ENCODE measurements at places on chromosomes 3 and 15.

- DNase-seq: no peak
These were observed 131.2 kb upstream of the TGFBR2 start for GRCh38 chr3:30475038-30475808.

DNA sequence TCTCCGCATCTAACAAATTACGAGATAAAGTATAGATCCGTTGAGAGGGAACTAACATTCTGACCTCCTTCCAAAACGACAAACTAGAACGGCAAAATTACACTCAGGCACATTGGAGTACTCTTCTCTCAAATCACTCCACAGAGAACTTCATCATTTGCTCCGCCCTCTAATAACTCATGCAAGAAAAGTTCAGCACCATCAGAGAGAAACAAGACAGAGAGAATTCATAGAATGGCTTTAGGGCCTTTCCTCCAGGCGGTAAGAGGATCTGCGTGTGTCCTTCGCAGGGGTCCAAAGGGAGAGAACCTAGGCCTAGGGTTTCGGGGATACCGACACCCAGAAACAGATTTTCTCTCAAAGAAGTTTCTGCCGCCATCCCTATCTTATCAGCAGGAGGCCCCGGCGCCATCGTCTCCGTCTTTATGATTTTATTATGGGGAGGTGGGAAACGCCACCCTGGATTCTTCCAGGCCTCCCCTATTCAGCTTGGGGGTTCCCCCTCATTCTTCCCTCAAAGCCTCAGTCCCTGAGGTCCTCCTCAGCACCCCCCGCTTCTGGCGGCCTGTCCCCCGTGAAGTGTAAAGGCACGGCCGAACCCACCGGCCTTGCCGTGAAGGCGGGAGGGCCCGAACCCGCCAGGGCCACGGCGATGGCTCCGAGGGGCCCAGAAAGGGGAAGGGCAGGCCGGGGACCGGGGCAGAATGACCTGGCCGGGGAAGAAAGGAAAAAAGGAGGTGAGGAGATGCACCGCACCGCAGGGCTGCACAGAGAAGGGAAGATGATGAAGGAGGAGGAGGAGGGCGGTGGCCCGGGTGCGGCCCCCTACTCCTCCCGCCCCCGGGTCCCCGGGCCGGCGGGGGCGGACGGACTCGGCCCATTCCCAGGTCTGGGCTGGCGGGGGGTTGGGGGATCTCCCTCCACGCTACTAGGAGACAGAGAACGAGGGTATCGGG lies 768 bp downstream of the UBXN7 start:
- DNase-seq: peak; percentile 66

DNA sequence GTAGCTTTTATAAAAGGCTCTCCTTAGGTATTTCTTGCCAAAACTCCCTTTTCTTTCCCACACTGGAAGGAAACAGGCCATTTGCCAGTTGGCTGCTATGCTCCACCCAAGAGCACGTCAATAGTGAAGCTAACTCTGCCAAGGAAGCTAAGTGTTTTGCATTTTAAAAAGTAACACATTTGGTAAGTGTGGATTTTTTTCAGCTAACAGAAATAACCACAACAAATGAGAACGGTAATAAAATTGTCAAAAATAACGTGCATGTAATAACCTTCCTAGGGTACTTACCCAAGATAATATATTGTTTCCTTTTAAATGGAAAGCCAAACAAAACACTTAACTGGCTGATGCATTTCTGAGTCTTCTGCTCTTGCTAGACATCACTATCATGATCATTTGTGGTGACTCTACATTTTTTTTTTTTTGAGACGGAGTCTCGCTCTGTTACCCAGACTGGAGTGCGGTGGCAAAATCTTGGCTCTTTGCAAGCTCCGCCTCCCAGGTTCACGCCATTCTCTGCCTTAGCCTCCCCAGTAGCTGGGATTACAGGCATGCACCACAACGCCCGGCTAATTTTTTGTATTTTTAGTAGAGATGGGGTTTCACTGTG lies 4.6 kb downstream of the DPP8 start:
- DNase-seq: no peak

DNA sequence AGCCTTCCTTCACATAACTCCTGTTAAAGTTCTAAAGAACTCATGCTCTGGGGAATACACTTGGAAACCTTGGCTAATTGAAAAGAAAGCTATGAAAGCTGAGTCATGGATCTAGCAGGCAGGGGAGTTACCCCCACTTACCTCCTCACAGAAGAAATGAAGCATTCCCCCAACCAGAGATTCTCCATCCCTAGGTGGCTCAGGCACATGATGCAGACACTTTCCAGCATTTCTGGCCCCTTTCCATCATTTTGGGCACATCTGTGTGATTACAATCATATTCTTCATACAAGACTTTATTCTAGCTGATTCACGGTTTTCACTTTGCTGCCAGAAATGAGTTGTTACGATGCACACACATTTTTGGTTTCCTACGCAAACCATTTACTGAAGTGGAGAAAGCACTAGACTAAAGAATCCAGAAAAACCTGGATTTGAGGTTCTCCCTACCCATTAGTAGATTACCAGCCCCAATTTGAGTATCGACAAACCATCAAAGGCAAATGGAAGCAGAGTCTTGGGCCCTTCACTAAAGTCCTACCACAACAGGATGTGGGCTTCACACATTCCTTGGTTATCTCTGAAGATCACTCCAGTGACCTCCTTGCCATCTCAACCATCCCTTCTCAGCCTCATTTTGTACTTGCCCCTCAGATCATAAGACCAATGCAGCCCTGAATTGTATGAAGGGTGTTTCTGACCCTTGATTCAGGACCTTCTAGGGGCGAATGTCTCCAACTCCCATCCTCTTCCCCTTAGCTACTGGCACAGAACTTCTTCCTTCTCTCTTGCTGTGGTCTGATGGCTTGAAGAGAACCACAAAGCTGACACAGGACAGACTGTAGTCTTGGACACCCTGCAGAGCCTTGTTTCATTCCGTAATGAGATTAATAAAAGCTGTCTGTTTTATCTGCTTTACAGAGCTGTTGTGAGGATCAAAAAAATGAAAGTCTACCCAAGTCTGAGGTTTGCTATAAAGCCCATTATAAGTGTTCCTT lies 42.5 kb upstream of the SNRK start:
- no peak for DNase-seq

DNA sequence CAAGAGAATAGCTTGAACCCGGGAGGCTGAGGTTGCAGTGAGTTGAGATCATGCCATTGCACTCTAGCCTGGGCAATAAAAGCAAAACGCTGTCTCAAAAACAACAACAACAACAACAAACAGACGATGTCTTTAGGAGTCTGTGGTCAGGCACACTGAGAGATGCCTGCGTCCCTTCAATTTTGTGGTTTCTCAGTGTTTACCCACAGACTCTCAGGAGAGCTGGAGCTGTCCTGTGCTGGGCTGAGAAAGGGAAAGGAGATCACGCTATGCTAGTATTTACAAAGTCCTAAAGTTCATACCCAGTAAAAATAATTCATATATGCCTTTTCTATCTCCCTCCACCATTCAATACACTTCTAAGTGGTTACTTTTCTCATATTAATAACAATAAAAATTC lies 6.3 kb downstream of the LAMP3 start:
- no peak for DNase-seq

GRCh38 chr3:38567498-38567897 lies 71.4 kb downstream of the EXOG start:
- DNase-seq: no peak

DNA sequence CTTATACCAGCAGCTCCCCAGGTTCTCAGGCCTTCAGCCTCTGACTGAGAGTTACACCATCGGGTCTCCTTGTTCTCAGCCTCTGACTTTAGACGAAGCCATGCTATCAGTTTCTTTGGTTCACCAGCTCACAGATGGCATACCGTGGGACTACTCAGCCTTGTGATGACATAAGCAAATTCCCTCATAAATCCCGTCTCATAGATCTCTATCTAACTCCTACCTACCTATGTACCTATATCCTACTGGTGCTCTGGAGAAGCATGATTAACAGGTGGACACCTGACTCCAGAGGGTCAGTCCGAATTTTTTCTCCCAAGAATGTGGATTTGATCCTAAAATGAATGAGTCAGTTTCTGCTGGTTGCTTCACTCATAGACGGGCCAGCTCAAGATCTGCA lies 59.1 kb upstream of the CDV3 start:
- DNase-seq: no peak
